ENCODE measurements at places on chromosomes 5 and 9.

DNA sequence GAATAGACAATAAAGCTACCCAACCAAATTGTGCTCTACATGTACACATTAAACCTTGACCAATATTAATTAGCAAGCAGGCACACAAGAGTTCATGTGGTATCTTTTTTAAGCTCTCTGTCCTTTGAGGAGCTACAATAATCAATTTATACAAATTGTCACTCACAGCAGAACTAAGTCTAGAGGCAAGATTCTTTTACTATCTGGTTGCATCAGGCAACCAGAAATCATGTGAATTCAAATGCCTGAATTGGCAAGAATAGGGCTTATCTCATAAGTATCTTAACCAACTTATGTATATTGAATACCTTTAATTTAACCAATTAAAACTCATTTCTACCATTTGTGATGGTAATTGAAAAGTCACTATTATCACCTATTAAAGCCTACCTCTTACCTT is 145.5 kb upstream of the HAPLN1 start:
- DNase-seq, result no peak

DNA sequence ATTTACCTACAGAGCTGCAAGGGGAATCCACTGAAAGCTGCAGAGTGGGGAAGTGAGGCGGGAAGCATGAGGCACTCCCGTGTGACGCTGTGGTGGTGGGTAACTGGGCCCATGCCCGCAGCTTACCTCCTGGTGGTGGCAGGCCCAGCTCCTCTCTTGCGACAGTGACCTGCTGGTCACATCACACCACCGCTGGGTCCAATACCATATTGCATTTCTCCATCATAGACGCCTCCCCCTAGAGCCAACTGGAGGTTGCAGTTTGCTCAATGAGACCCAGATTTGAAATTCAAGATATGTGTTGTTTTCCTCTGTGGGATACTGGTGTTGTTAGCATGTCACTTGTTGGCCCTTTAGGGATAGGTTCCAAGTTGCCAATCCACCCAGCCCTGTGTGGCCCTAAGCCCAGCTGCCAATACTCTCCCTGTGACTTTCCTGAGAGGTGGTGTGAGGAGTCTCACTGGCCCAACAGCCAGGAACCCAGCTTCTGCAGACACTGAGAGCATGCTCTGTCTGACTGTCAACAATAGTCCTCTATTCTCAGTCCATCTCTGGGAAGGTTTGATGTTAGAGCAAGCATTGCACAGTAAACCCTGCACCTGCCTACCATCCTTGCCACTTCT is 428.3 kb downstream of the GADD45G start:
- no peak for DNase-seq

- no peak for DNase-seq
These were observed 47.2 kb upstream of the LPCAT1 start for GRCh38 chr5:1570975-1571374.

DNA sequence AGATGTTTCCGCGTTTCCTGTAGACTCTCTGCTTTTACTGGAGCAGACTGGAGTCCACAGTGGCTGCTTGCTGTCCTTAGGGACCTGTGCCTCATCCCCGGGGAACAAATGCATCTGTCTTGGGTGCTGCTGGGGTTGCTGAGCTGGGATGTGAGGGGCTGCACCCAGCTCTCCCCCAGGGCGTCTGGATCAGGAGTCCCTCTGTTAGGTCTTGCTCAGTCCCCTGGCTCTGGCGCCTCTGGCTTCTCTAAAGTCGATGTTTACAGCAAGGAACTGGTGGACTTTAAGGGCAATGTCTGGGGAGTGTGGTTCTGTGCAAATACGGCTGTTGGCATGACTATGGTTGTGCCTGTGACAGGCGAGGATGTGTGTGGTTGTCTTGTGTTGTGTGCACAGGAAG is 91.4 kb downstream of the CACNA1B start:
- no peak for DNase-seq

DNA sequence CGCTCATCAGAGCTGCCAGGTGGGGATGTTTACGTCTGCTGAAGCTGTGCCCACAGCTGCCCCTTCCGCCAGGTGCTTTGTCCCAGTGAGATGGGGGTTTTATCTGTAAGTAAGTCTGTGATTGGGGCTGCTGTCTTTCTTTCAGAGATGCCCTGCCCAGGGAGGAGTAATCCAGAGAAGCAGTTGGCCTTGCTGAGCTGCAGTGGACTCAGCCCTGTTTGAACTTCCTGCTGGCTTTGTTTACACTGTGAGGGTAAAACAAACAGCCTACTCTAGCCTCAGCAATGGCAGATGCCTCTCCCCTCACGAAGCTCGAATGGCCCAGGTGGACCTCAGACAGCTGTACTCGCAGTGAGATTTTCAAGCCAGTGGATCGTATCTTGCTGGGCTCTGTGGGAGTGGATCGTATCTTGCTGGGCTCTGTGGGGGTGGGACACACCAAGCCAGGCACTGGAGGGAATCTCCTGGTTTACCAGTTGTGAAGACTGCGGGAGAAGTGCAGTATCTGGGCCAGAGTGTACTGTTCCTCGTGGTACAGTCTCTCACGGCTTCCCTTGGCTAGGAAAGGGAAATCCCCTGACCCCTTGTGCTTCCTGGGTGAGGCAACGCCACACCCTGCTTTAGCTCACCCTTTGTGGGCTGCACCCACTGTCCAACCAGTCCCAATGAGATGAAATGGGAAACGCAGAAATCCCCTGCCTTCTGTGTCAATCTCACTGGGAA is 530.1 kb upstream of the DMAC1 start:
- no peak for DNase-seq

GRCh38 chr9:69122549-69123141 is 51.4 kb upstream of the TJP2 start:
- DNase-seq, result no peak

- DNase-seq, result no peak
These were observed 457.3 kb downstream of the ZNF608 start for GRCh38 chr5:124289130-124289529.

- no peak for DNase-seq
These were observed 240.1 kb downstream of the DNAH5 start for GRCh38 chr5:13704396-13704795.

DNA sequence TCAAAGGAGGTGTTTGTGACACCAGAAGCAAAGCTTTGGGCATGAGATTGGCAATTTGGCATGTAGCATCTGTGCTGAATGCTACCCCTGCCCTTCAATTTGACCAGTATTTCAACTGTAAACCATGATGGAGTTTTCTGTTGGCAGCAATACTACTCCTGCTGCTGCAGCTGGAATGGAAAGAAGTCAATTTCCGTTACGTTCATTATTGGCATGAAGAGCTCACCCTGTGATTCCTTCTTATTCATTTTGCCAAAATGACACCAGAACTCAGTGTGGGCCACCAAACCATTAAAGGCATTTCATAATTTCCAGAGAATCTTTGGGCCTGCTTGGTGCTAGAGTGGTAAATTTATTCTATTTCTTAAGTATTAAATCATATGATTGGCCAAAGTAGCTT is 433.1 kb upstream of the DMAC1 start:
- no peak for DNase-seq

DNA sequence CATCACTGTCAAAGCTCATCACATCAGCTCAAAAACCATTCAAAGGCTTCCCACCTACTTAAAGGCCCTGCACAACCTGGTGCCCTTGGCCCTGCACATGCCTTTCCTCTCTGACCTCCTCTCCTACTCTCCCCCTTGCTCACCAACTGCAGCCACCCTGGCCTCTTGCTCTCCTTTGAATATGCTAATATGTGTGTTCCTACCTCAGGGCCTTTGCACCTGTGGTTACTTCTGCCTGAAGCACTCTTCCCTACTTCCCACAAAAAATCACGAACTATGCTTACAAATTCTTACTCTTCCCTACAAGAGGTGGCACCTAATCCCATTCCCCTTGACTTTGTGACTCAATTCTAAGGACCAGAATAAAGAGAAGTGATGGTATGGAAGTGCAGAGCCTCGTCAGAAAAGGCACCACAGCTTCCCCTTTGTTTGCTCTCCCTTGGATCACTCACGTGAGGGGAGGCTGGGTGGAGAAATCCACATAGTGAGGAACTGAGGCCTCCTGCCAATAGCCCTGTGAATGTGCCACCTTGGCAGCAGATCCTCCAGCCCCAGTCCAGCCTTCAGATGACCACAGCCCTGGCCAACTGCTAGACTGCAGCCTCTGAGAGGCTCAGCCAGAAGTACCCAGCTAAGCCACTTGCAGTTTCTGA is 3.2 kb upstream of the TMEM171 start:
- DNase-seq, result no peak

DNA sequence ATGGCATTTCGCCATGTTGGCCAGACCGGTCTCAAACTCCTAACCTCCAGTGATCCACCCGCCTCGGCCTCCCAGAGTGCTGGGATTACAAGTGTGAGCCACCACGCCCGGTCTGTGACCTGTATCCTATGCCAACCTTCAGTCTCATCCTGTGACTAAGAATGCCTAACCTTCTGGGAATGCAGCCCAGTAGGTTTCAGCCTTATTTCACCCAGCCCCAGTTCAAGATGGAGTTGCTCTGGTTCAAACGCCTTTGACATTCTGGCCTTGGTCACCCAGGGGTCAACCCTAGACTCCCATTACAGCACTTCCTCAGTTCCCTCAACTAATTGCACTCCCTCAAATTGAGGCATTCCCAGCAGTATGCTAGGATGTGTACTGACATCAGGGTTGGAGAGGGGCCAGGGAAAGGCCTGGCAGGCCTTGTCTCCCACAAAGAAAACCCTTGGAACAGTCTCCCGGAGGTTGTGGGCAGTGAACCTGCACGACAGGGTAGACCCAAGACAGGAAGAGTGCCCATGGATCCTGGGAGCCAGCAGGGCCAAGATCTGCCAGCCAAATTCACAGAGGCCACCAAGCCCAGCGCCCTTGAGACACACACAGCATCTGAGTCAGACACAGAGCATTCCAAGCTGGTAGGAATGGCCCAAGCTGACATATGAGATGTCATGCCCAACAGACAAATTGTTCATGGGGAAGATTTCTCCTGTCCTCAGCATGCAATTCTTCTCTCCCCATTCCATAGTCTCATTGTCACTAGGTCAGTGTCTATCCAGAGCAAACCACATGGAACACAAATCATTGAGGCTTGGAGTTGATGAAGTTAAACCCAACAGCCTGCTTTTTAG is 24.9 kb upstream of the SMU1 start:
- no peak for DNase-seq

DNA sequence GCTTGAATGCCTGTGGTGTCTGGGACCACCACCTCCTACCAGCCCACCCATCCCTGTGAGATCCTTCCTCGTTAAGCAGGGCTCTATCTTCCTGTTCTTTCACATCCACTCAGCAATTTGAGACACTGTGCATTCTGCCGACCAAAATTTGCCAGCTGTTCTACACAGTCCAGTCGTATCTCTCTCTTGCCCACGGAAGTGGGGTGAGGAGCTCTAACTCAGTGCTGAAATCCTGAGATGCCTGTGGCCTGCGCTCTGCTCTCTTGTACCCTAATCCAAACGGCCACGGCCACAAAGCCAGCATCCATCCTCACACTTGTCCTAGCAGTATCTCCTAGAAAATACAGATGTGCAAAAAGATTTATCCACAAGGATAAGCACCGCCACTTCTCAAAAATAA is 97.9 kb downstream of the MVB12B start:
- DNase-seq, result no peak

- DNase-seq, result no peak
These were observed 133.9 kb upstream of the ADRA1B start for GRCh38 chr5:159782197-159782994.

GRCh38 chr9:76219560-76220151 is 174.6 kb downstream of the RFK start:
- no peak for DNase-seq

DNA sequence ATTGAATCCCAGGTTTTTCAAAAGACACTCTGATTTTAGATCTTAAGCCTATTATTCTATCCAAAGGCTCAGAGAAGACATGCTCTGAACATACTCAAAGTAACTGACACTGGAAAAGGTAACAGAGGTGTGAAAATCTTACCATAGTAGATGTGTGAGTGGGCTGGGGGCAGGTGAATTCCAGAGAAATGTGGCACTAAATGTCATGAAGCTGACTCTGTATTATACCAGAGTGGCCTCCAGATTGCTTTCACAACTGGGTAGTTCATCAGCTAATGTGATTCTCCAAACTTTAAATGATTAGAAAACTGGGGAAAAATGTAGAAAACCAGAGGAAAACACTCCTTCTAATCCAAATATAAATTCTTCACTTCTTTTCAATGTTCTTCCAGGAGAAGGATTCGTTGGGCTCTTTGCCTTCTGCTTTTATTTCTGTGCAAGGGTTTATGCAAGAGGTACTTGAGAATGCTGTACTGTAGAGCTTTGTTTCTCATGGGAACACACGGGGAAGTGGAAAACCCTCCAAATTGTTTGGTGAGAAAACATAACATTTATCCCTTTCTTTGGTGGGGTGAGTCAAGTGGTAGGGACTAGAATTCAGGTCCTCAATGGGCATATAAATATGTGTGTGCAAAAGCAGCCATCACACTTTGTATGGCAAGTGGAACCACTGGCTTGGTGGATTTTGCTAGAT is at the start of gene SCGB3A2:
SCGB3A2 (plus strand) TSS at position 646 of the 694 bp plus-strand sequence. CDS start 93 bp downstream, outside the sequence.
- DNase-seq, result no peak

- DNase-seq, result no peak
These were observed 4.5 kb upstream of the CDK7 start for GRCh38 chr5:69230181-69230580.

GRCh38 chr9:38234479-38235170 is 157.9 kb upstream of the ALDH1B1 start:
- DNase-seq, result no peak

- DNase-seq, result no peak
These were observed 19.0 kb downstream of the ACTL7B start for GRCh38 chr9:108836781-108837180.

DNA sequence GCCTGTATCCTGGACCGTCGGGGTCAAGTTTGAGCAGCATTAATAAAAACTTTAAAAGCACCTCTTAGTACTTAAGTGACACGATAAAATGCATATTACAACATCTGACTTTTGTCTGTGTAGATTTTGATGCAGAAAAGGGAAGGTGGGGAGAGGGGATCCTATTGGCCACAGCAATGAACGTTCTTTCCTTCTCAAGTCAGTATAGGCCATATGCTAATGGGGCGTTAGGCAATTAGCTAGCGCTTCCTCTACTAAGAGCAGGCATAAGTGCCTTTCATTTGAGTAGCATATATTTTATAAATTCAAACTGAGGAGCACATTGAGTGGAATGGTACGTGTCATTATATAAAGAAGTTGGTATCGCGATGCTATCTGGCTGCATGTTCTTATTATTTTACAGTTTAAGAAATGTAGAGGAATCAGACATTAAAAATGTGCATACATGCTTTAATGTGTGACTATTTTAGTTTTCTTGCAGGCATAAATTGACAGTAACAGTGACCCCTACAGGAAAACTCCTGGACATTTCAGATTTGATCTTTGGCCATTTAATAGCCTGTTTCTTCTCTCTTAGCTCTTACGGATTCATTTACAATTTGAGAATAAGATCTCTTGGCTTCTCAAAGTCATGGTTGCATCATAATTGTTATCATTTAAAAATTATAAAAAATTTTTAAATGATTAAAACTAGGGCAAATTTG is 1.1 kb upstream of the GNA14 start:
- DNase-seq, result no peak

DNA sequence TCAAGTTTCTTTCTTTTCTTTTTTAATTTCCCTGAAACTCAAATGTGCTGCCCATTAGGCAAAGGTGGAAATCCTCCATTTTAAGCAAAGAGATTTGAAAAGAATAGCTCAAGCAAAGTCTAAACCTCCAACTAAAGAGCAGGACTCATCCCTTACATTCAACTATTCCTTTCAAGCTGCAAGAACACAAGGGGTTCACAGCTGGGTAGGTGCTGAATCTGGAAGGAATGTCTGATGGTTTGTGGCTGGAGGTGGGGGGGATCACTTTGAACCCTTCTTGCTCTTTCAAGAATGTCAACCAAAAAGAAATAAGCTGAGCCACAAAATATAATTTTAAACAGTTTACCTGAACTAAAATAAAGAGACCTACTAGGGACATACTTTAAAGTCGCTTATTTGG is 375.7 kb upstream of the CDH10 start:
- DNase-seq, result no peak
